ENCODE measurements at places on chromosomes 1 and 21.

- DNase-seq = no peak
Measured at GRCh38 chr1:234942879-234943506, 185.6 kb downstream of the TOMM20 start.

- DNase-seq = peak; percentile 57
Measured at GRCh38 chr1:184973272-184974055, 844 bp downstream of the NIBAN1 start.

GRCh38 chr1:222048094-222048595 is 306.3 kb upstream of the DUSP10 start:
- peak; percentile 21 for DNase-seq

GRCh38 chr1:34163792-34164731 is 968 bp downstream of the CSMD2 start:
- DNase-seq = no peak

DNA sequence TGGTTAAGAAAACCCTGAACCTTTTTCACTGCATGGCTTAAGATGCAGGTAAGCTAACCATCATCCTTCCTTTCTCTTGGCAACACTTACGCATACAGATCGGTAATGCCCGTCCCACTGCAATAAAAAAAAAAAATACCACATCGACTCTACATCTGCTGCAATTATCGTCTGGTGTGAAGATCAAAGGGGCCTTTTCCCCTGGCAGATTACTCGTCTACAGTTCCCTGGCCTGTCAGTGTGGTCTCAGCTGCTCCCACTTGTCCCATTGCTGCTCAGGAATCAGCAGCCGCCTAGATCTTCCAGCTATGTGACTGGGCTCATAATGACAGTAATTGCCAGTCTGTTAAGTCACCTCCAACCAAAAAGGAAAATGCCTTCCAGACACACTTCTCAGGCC is 133.1 kb downstream of the SETD4 start:
- DNase-seq = no peak

Measured in GM12864 (cell line).